GM06990 (cell line): ENCODE measurements at places on chromosomes 4 and X.

- DNase-seq: no peak
These were observed 4.6 kb upstream of the DCAF4L1 start for GRCh38 chr4:41976775-41977516.

DNA sequence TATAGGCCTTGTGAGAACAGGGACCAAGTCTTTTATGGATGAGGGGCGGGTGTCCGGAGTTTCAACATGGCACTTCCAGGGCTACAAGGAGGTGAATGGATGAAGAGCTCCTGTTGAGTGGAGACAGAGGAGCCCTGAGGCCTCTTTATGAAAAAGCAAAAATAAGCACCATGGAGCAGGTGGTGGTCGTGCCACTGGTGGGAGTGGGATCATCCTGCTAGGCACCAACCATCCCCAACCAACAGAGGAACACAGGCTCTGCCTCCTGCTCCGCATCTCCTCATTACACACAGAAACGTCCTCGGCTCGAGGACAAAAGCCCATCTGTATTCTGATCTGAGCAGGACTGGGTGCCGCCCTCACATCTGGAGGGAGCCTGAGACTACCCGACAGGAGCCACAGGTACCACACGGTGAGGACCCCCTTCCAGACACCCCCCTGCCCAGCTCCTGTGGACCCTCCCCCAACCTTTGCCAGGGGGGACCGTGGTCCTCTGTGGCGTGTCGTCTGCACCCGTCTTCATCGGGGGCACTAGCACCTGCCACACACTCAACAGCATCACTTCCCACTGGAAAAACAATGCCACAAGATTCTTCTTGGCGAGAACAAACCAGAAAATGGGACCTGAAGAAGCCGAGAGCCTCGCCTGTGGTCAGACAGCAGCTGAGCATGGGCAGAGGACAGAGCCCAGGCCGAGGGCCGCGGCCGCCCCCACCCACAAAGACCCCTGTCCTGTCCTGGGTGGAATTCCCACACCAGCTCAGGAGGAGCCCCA is 3.9 kb upstream of the PDE6B start:
- DNase-seq: no peak

DNA sequence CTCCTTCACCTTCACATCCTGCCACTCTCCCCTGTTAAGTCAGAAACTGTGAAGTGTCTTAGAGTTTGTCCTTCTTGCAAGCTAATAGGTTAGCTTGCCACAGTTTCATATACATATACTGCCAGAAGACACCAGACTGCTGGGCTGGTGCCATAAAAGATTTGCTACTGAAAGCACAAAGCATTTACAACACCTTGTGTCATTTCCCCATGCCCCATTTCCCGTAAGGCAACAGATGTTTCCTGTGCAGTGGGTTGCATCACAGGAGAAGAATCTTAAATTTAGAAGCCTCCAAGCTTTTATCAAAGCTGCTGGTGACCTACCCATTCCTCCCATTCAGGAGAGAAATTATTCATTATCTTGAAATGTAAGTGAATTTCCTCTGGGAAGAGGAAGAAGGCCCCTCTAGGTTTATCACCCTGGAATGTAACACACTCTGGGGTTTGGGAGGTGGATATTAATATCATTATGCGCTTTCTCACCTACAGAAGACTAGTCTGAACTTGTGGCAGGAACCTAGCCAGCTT is 34.5 kb upstream of the RAB33B start:
- DNase-seq: peak; percentile 17

GRCh38 chr4:182179105-182179504 is 64.1 kb upstream of the TENM3 start:
- DNase-seq: no peak
